ENCODE measurements at places on chromosomes 2 and 18.

DNA sequence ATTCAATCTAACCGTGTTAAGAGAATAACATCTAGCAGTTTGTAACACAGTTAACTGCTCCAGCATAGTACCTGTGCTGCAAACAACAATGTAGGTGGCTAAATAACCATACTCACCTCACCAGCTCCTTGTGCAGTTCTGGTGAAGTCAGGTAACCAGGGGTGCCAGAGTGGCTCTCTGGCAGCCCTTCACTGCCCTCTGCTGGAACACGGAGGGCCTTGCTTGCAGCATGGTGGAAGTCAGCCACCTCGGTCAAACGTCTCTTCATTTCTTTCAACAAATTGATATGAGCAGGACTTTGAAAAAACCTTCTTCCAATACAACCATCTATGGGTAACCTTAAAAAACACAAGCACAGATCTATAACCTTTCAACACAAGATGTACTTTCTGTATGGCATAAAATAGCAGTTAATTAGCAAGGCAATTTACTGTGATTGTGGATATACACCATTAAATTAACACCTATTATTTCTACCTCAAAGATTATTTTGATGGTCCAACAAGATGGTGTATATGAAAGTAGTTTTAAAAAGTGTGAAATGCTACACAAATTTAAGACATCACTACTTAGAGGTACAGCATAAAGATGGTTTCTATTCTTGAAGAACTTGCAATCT, 56.6 kb downstream of the EPG5 start:
- DNase-seq = peak; percentile 5

DNA sequence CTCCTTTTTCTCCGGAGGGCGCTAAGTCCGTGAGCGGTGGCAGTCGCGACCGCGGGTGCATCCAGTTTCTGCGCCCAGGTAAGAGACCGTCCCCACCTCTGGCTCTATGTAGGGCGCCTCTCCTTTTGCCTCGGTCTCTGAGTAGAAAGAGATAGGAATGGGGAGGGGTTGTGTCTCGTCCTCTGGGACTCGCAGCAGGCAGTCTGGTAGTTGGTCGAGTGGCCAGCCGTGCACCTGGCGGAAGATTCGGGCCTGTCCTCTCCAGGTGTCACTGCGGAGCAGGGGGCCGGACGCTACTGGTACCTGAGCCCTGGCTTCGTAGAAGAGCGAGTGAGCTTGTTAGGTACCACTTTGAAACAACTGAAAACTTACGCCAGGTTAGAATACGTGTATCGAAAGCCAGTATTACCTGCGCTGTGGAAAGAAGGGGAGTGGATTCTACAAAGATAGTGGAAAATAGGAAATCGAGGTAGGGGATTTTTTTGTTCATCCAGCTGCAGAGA, 403 bp downstream of the MAP2 start:
- DNase-seq = no peak

DNA sequence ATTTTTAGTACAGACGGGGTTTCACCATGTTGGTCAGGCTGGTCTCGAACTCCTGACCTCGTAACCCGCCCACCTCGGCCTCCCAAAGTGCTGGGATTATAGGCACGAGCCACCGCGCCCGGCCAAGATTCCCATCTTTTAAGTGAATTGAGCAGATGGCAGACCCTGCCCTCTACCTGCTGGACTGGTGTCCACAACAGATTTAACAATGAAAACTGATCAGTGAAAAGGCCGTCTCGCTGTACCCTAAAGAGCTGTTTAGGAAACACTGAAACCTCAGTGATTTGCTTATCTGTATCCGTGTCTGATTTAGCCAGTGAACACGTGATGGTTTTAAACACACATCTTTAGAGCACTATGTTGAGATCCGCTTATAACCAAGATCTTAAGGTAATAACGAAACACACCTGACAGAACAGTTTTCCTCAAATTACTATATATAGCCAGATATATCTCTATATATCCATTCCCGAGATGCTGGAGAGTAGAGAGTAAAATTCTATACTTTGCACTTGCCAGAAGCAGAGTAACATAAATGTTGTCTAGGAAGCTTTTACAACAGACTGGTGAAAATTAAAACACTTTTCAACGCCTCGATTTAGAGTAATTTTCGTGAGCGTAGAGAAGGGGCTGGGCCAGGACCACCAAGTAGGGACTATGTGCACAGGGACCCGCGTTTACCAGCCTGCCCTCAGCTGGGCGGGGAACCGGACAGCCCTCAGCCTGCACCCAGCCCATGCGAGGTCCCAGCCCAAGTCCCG, 594 bp downstream of the FAM161A start:
- peak; percentile 25 for DNase-seq

DNA sequence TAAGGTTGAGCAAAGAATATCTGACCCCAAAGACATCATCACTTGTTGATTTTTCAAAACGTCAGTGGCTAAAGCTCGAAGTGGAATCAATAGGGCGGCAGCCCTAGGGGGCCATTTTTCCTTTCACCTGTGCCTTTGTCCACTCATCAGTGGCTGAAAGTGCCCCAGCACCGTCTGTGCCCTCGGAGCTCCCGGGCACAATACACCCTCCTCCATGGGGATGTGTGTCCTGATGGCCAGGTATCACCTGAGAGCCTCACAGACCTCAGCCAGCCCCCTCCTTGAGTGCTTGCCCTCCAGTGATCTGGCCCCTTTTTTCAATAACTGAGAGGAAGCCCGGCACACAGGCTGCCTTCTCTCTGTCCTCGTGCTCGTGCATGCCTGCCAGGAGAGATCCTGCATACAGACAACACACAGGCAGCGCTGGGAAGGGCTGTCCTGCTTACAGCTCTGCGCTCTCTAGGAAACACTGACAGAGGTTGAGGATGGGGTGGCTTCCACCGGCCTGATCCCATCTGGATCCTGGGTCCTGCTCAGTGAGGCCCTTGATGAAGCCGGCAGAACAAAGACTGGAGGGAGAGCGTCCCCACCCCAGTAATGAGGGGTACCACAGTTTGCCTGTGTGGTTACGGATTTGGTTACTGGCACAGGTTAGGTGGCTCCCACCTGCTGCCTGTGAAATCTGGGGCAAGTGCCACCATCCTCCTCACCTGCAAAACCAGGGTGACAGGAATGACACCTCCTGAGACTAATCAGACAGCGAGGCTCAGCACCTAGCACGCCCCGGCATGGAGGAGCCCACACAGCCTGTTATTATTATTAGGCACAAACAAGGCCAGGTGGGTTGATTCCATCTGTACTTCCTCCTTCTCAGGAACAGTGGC, 197.5 kb upstream of the RAB6C start:
- no peak for DNase-seq

DNA sequence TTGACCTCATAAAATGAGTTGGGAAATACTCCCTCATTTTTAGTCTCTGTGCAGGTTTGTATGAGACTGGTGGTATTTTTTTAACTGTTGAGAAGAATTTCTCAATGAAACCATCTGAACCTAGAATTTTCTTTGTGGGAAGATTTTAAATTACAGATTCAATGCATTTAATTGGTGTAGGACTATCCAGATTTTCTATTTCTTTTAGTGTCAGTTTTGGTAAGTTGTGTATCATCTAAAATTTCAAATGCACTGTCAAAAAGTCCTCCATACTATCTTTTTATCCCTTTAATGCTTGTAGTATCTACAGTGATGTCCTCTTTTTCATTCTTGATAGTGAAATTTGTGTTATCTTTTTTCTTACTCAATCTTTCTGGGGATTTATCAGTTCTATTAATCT, 1.8 kb upstream of the BOK start:
- DNase-seq = no peak

- no peak for DNase-seq
Observed at GRCh38 chr2:119657466-119658145, 21.4 kb upstream of the TMEM177 start.

DNA sequence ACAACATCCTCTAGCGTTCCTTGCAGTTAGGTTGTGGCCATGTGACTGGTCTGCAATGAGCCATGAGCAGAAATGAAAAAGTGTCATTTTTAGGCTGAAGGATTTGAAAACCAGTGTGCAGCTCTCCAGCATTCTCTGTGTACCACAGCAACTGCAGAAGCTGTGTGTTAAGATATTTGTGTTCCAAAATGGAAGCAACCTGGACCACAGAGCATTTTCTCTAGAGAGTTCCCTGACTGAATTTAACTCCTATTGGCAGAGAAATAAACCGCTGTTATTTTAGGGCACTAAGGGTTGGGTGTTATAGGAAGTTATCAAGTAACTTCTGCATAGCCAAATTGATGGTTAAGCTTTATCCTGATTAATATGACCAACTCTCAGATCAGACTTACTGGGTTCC, 257.2 kb upstream of the THUMPD2 start:
- DNase-seq = no peak

DNA sequence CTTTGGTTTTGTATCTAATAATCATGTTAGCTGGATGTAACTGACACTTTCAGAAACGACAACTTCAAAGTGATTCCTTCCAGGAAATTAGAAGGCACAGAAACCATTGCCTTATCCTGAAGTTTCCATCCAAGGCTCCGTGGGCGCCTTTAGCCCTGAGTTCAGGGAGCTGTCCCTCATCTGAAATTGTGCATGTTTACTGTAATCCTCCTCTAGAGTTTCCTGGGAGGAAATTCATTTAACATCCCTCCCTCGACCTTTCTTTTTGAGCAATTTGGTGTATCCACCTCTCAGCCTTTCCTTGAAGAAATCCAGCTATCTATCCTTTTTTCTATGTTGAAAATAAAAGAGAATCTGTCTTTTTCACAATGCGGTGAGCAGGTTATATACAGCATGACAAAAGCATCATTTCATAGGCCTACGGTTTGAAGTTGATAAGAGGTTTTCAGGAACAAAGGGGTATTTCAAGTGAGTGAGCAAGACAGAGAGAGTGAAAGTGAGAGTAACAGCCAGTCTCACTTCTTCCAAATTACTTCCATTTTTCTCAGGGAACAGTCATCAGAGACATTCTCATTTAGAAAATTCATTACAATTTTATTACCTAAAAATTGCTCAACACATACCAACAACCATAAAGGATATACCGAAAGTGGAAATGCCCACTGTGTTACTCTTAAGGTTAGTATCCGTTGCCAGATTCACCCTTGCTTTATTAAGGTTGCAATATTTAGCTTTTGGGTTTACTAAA, 167.3 kb downstream of the MREG start:
- no peak for DNase-seq

DNA sequence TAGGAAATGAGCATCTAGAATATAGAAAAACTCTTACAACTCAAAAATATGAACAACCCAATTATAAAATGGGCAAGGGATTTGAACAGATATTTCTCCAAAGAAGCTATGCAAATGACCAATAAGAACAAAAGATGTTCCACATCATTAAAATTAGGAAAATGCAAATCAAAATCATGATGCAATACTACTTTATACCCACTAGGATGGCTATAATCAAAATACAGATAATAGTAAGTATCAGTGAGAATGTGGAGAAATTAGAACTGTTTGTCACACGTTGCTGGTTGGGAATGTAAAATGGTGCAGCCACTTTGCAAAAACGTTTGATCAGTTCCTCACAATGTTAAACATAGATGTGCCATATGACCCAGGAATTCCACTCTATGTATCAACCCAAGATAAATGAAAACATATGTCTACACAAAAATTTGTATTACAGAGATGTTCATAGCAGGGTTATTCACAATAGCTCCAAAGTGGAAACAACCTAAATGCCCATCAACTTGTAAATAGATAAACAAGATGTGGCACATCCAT, 558.4 kb downstream of the SLC4A3 start:
- DNase-seq = no peak

DNA sequence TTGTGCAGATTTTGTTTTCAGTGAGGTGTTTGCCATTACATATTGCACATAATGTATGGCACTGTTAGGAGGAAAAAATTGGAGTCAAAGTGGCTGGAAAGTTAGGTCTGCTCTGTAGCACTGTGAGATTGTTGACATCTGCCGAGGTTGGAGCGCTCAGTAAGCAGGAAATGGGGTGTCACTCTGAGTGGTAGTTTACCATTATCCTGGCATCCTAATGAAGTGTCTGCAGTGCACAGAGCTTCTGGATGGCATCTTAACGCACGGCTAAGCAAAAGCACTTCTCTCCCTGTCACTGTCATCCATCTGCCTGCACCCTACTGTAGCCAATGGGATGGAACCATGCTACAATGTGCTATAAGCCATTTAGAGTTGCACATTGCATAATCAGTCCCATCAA, 561.9 kb downstream of the ARHGAP15 start:
- DNase-seq = no peak

DNA sequence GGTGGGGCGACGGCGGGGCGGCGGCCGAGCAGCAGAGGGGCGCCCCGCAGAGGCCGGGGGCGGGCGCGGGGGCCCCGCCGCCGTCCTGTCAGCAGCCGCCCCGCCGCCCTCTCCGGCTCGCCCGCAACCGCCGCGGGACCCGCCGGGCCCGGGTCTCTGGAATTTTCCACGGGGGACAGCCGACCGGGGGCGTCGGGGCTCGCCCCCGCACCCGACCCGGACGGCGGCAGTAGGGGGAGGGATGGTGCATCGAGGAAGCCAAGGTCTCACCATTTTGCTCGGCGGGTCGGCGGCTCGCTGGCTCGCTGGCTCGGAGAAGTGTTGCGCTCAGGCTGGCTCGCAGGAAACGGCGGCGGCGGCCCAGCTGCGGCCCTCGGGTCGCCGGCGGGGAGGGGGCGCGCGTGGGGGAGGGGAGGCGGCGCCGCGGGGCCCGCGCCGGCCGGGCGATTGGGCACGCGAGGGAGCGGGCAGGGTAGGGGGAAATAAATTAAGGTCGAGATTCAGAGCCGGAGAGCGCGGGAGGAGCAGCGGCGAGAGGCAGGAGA, 405 bp downstream of the PPP3R1 start:
- DNase-seq = no peak

DNA sequence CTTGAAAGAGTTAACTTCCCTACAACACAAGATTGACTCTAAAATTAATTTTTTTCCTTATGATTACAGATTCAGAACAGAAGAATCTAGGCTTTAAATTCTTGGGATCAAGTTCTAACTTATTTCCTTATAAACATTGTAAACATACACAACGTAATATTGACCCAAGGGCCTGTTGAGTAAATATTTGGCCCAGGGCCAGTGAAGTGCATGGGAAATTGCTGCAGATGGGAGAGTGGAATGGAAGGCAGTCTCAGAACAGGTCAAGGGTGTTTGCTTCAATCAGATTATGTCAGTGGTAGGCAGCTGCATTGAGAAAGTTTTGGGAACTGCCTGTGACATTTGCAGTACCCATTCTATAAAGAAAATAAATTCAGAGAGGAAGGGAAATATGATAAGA, 137.6 kb downstream of the MYO1B start:
- DNase-seq = no peak

- no peak for DNase-seq
Observed at GRCh38 chr2:97967216-97967592, 28.5 kb downstream of the TMEM131 start.

- DNase-seq = peak; percentile 16
Observed at GRCh38 chr2:168246072-168246482, 1.3 kb downstream of the STK39 start.

GRCh38 chr18:12036201-12036751, 55.0 kb downstream of the IMPA2 start:
- DNase-seq = no peak

Data from astrocyte (in vitro differentiated cells and primary cell).